Mesenteric fat pad (tissue), 1 donor: ENCODE measurements at places on chromosomes 16 and 17. TPM values are rescaled to one million over a fixed set of nuclear protein-coding genes. Genes with fewer than 3 reads are reported as not detected.

DNA sequence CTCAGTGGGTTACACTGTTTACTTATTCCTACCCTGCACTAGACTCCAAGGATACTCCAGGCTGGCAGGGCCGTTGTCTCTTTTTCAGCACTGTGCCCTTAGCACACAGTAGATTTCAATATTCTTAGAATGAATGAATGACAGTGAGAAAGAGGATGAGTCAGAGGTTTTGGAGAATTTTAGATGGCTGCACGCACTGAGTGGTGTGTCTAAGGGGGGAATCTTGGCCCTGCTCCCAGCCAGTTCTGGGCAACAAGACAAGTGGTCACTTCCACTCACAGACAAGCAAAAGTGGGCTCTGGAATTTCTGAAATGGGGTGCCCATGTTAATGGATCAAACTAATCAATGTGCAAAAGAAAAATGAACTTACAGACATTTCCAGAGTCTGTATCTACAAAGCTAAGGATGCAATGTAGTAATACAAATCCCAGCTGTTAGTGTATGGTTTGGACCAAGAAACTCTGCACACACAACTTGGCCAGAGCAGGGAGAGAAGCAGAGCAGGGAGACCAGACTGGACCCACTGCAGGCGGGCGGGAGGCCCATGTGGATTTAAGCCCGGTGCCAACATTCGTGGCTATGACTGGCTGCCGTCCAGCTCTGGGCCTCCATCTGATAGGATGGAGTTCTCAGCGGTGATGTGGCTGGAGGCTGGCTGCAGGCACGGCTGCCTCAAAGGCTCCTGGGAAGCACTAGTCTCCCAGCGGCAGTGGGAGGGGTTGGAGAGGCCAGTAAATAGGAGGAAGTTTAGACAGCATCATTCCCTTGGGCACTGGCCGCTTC is 95.6 kb upstream of the CDYL2 start:
- DNase-seq, result no peak

DNA sequence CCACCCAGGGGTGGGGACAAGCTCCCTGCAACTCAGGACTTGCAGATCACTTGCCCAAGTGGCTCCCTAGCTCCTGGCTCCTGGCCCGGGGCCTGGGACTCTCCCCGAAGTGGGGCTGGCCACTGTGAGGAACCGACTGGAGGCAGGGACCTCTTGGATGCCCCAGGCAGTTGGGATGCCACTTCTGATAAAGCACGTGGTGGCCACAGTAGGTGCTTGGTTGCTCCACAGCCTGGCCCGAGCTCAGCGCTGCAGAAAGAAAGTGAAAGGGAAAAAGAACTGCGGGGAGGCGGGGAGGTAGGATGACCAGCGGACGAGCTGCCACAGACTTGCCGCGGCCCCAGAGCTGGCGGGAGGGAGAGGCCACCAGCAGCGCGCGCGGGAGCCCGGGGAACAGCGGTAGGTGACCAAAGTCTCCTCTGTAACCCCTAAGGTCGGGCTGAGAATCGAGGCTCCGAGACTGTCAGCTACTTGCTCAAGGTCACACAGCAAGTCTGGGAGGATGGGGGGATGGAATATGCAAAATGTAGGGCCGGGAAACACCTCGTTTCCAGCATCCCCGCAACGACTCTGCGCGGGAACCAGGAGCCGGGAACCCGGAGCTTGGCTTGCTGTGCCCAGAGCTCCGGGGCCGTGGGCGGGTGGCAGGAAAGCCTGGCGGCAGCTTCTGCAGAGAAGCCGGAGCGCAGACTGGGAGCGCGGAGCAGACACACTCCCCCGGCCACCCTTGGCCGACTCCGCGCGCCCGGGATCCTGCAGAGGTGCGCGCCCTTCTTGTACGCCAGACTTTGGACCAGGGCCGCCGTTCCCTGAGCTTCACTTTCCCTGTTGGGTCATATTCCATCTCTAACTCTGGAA is 1.9 kb downstream of the CIITA start:
- peak; percentile 90 for DNase-seq

DNA sequence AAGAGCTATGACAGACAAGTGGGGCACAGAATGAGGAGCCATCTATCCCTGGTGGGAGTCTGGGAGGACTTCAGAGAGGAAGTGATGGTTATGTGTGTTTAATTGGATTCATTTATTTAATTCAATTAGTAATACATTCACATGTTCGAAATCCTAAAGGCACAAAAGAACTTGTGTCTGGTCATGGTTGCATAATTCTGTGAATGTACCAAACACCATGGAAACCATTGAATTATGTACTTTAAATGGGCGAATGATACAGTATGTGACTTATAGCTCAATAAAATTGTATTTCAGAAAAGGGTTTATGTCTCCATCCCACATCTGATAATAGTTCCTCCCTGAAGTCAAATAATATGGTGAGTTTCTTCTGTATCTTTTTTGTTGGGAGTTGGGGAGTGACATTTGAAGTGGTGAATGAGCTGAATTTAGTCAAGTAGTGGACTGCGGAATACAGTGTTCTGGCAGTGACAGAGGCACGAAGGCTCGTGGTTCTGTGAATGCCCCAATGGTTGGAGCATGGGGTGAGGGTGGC is 19.8 kb upstream of the G6PC1 start:
- no peak for DNase-seq

Gene ADGRG3
- total RNA-seq, result 13.3 TPM

DNA sequence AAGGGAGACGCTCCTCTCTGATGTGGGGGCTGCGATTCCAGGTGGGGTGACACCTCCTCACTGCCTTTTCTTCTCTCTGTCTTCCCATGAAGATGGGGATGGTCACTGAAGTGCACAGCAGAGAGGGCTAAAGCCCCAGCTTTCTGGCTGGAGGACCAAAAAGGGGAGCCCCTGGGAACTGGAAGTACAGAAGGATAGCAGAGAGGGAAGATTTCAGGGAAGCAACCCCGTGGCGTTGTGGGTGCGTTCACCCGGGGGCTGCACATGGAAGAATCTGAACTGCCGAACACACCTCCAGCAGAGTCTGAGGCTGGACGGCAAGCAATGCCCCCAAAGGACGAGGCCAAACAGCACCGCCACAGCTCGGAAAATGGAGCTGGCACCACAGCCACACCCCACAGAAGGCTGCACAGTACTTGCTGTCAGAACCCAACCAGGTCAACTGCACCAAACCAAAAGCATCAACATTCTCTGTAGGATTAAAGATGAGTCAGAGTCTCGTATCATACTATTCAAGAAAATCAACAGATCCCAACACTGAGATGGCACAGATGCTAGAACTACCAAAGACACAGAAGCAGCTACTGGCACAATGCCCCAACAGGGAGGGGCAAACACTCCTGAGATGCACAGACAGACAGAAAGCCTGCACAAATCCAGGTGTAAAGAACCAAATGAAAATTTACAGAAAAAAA is 49.9 kb downstream of the MAP1LC3B start:
- DNase-seq, result no peak

Gene SULT1A4
- 11.6 TPM for total RNA-seq
